Psoas muscle (tissue), 8 donors: ENCODE measurements at places on chromosomes 3 and 15. TPM values are rescaled to one million over a fixed set of nuclear protein-coding genes. Genes with fewer than 3 reads are reported as not detected.
A peak's percentile ranks its signal among the peaks of the same experiment; 100 is the strongest.

The KLHDC8B gene
- total RNA-seq = 32.0 TPM

DNA sequence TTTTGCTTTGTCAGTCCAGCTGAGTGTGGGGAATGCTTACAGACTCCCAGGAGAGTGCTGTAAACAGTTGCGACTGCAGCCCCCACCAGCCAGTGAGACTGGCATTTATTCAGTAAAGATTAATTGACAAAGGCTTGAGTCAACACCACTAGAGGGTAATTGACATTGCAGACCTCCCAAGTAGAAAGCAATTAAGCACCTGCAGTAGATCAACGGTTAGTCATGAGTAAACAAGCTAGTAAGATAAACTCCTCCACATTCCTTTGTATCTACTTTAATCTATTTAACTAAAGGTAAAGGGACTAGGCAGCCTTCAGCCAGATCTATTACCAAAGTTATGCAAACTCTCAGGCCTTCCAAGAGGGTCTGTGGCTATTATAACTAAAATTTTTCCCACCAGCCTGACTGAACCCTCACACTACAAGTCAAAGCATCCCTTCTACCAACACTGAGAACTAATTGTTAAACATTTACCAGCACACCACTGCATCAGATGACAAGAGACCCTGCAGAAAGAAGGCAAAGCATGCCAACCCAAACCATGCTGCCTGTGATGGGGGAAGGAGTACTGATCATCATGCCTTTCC, 30.5 kb upstream of the GALNT15 start:
- no peak for DNase-seq

GRCh38 chr3:17420668-17421067, 321.8 kb downstream of the TBC1D5 start:
- DNase-seq = no peak

DNA sequence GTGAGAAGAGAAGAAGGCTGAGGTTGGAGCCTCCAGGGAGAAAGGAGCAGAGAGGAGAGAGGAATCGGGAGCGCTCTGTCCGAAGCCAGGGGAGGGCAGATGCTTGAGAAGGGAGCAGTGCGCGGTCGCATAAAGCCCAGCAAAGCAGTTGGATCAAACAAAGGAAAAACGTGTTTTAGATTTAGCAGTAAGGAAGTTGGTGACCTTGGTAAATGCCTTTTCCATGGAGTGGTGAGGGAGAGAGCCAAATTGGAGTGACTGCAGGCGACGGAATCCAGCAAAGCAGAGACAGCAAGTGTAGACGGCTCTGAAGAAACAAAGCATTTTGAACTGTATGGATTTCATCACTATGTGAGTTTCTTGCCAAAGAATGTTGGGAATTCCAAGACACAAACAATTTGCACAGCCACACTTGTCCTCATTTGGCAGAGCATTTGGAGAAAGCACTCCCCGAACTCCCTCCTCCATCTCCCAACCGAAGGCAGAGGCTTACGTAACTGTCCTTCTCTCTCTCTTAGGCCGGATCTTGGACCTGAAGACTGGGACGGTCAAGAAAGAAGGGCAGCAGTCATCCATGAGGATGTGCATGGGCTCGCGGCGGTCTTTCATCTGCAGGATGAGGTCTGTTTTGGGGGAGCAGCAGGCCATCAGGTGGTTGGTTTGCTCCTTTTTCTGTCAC, 103.6 kb downstream of the ARNT2 start:
- no peak for DNase-seq

- no peak for DNase-seq
Observed at GRCh38 chr3:55435491-55435890, 51.6 kb downstream of the WNT5A start.

The CD86 gene
- total RNA-seq = 0.71 TPM

The POLQ gene
- total RNA-seq = 0.13 TPM

GRCh38 chr3:197305854-197306253, 7.4 kb upstream of the DLG1 start:
- DNase-seq = no peak

The BOC gene
- 3.6 TPM for total RNA-seq

DNA sequence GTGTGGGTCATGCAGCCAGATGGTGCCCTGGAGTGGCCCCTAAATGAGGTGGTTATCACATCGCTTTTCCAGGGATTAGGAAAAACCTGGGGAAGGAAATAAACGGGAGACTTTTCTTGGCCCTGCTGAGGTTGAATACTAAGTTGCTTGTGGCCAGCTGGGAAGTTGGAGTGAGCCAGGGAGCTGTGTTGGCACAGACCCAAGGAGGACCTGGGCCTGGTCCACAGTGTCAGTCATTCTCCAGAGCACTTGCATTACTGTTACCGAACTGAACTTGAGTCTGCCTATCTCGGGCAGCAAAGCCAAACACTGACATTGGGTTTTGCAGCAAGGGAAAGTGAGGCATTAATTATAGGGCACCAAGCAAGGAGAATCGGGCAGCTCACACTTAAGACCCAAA, 339.0 kb downstream of the GABRB3 start:
- no peak for DNase-seq

The DAZL gene
- total RNA-seq = not detected

GRCh38 chr15:92809880-92810361, 90.2 kb upstream of the CHD2 start:
- no peak for DNase-seq

- DNase-seq = no peak
Observed at GRCh38 chr3:129616291-129616690, 9.8 kb upstream of the PLXND1 start.

DNA sequence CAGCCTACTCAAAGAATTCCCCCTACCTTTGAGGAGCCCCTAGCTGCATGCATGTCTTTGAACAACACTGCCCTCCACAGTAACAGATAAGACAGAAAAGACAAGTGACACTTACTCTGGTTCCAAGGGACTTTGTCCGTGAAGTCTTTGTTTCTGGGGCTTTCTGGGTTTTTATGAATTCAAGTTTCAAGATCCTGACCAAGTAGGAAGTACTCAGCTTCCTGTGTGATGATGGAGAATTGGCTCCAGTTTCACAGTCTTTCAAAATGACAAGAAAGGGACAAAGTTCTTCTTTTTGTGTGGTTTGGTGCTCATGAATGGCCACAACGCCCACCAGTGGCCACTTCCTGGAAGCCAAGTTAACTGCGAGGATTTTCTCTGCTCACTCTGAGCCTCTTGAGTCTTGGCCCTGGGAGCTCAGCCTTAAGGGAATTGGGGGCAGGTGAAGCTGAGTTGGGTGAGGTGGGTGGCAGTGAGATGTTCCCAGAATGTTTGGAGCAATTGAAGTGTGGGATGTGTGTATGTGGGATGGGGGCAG, at the start of gene CCR1:
Gene CCR1, minus strand, starts transcription at position 147 of the 538 bp plus-strand sequence. CDS start 4,000 bp downstream, outside the sequence.
- DNase-seq = peak; percentile 62

GRCh38 chr15:95603802-95604201, 726.7 kb upstream of the NR2F2 start:
- no peak for DNase-seq

The NEK10 gene
- 5.0 TPM for total RNA-seq

GRCh38 chr3:40308725-40309417, 636 bp upstream of the EIF1B start:
- no peak for DNase-seq

The TRAT1 gene
- 0.14 TPM for total RNA-seq

- peak; percentile 79 for DNase-seq
Observed at GRCh38 chr3:10459954-10460754, 45.2 kb downstream of the ATP2B2 start.

DNA sequence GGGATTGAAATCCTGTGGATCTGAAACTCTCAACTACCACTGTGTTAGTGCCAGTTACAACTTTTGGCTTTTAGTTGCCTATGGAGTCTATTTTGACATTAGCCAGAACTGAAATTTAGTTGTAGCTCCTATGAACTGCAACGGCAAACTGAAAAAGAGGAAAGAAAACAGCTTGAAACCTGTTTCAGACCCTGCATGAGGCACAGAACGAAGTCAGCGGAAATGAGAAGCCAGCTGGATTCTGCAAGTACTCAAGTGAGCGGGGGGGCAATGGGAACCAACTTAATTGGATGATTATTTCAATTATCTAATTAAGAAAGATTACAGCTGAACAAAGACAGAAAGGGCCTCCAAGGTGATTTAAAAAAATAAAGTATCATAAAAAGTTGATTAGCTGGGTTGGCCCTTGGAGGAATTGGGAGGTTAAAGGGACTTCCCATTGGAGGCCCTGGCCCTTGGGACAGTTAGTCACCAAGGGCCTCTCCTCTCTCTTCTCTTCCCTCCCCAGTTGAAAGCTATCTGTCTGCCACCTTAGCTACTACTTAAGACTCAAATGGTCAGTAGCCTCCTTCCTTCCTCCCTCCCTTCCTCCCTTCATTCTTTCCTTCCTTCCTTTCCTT, 352.1 kb downstream of the SHQ1 start:
- no peak for DNase-seq

DNA sequence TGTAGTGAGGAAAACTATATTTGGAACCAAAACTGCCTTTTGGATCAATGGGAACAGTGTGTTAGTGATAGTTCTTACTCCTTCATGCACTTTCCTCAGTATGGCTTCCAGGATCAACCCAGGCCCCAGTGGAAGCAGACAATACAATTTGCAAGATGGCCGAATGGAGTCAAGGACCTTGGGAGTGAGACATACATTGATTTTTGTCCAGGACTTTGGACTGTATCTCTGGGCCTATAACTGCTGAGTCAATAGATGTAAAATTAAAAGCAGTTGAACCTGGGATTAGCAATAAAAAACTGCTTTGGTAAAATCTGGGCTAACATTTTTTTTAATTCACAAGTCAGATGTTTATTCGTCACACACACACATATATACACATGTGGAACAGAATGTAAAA, 1.8 kb downstream of the ARRDC4 start:
- no peak for DNase-seq

The TPM1 gene
- total RNA-seq = 5,131 TPM

DNA sequence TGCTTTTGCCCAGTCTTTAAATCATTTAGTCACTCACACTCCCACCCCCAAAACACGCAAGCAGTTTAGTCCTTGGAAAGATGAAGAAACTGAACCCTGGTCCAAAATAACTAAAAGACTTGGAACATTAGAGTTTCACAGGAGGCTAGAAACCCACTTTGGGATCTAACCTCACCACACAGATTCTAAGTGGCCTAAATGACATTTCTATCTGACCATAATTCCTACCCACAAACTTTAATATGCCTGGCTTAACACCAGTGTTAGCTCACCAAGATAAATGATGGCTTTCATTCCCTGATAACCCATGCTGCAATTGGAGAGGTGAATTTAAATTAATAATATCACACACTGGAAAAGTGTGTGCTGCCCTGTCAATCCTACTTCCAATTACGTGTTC, 295.3 kb upstream of the UBE2E2 start:
- no peak for DNase-seq

GRCh38 chr3:66037330-66037985, 1.3 kb downstream of the MAGI1 start:
- peak; percentile 64 for DNase-seq

The SLC24A5 gene
- total RNA-seq = not detected

DNA sequence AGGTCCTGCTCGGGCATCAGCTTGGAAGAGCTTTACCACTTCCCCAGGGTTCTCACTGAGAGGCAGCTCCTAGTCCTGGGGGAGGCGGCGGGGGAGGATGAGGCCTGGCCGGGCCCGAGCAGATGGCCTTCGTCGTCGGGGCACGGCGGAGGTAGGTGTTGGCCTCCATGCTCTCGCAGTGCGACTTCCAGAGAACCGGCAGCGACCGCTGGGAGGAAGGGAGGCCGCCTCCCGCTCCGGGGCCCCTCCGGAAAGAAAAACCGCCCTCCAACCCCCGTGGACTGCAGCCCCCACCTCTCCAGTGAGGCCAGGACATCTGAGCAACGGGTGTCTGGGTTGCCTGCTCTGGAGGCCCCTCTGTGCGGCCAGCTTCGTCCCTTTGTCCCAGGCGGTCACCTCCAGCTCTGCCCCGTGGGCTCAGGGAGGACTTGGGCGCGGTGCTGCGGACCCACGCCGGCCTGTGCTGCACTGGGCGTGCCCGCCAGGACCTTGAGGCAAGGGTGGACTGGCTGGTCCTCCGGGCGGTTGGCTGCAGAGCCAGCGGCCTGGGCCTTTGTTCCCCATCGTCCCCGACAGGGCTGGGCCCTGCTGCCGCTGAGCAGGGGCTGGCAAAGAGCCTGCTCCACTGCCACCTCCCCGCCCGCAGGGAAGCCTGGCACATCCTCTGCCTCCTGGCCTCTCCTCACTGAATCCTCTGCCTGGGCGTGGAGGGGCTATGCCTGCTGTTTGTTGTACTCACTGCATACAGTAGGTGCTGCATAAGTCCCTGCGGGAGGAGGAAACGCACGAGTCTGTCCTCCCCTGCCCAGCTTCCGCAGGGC, 13.6 kb upstream of the GP9 start:
- DNase-seq = no peak

- no peak for DNase-seq
Observed at GRCh38 chr3:81249540-81250029, 511.9 kb downstream of the GBE1 start.

The SI gene
- not detected for total RNA-seq

- no peak for DNase-seq
Observed at GRCh38 chr3:166860217-166860616, 519.9 kb downstream of the ZBBX start.

DNA sequence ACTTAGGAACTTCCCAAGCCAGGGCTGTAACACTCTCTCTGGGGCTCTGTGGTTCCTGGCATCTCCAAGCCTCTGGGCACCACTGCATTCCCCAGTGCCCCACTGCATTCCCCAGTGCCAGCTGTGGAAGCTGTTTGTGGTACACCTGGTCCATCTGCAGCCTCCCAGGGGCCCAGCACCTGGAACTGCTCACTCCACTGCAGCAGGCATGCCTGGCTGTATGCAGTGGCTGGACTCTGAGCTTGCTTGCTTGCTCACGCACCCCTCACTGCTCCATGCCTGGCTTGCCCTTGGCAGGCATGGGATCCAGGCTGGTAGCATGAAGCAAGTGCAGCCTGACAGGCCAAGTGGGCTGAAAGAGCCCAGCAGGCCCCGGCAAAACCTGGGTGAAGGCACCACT, 512.1 kb downstream of the SQOR start:
- DNase-seq = no peak

GRCh38 chr15:83565553-83566159, 88.3 kb upstream of the ADAMTSL3 start:
- no peak for DNase-seq

- no peak for DNase-seq
Observed at GRCh38 chr3:44045476-44046275, 196.0 kb upstream of the TOPAZ1 start.

GRCh38 chr15:37098468-37099318, 1.7 kb downstream of the MEIS2 start:
- DNase-seq = peak; percentile 54

GRCh38 chr3:178777718-178778411, 241.6 kb downstream of the KCNMB2 start:
- no peak for DNase-seq

The FBN1 gene
- total RNA-seq = 22.0 TPM

DNA sequence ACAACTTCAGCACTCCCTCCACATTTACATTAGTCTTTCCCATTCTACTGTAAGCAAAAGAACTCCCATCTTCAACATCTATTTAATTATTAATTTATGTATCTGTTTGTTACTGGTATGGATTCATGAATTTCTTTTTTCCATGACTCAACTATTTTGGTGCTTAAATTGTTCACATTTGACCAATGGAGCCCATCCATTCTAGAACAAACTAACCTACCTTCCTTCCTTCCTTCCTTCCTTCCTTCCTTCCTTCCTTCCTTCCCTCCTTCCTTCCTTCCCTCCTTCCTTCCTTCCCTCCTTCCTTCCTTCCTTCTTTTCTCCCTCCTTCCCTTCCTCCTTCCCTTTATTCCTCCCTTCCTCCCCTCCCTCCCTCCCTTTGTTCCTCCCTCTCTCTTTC, 16.8 kb upstream of the MBNL1 start:
- no peak for DNase-seq

The AGBL1 gene
- 6.6 TPM for total RNA-seq
